ENCODE measurements at places on chromosomes 1 and 21.

GRCh38 chr1:77282866-77283539, 1.2 kb downstream of the AK5 start:
- peak; percentile 3 for DNase-seq

DNA sequence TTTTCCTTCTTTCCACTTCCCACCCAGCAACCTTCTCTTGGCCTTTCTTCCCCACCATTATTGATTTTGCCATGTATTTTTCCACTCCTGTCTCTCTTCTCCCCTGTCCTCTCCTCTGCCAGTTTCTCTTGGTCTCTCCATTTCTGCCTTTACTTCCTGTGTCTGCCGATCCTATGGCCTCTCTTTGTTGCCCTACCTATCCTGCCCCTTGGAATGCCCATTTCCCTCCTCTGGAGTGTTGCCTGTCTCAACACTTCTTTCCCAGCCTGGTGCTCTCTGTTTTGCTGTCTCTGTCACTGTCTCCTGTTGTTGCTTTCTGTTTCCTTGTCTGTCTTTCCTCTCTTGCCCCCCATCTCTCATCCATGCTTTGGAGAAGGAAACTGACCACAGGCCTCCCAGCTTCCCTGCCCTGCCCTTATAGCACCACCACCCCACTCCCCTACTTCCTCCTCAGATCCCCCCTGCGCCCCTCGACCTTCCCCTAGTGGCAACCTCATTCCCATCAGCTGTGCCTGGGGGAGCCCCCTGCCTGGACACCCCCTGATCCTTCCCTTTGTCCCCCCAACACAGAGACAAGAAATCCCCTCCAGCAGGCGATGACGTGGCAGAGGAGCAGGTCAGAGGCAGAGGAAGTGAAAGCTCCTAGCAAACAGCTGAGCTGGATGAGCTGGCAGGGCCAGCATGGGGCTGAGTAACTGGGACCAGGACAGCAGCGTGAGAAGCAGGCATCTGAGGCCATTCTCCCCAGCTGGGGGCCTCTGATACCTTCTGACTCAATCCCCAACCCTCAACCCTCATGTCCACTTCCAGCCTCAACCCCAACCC, 6.6 kb upstream of the ETV3L start:
- DNase-seq: peak; percentile 81

DNA sequence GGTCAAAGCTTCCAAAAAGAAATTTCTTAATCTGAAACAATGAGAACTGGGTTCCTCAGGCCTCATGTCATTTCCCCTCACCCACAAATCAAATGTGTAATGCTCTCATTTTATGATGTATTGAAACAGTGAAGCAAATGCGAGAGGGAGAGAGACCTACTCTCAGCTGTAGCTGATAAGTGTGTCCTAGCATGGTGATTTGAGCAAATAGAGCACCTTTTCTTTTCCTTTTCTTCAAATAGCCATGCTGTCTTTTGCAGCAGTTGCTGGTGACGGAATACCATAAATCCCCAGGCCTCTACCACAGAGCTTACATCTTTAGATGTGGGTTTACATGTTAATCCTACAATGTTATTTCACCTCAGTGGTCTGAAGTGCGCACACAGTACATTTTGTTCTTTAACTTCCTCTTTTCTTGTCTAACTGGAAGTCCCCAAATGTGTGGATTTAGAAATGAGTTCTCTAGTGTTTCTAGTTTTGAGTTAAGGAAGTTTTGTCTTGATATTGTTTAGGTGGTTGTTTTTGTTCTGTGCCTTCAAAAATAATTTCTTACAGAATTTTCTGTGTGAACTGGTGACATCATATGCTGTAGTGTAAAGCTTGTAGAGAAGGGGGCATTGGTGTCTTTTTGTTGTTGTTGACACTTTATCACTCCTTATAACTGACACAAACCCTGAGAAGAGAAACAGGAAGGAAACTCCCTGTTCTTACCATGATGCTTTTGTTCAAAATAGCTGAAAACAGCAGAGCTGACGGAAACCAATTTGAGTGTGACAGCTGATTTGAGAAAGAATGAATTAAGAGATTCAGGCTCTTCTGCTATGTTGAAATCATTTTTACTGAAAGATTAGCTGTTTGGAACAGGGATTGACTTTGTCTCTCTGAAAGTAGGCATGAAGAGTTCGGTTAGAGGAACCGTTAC, 12.2 kb downstream of the SMAP2 start:
- peak; percentile 49 for DNase-seq

- no peak for DNase-seq
Observed at GRCh38 chr1:231827337-231828105, 200.9 kb downstream of the DISC1 start.

DNA sequence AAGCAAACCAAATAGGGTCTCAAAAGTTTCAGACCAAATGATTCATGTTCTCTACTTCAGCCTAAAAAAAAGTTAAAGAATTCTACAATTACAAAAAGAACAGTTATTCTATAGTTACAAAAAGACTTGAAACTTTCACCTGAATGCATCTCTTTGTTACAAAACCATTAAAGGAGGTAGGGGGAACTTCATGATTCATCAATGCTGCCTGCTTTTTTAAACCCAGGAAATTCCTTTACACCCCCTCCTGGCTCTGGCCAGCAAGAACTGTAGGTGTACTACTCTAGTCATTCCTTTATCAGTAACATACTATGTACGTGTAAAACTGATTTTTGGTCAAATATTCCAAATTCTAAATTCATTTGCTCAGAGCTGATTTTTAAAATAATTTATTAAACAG, 5.0 kb downstream of the FAF1 start:
- no peak for DNase-seq

DNA sequence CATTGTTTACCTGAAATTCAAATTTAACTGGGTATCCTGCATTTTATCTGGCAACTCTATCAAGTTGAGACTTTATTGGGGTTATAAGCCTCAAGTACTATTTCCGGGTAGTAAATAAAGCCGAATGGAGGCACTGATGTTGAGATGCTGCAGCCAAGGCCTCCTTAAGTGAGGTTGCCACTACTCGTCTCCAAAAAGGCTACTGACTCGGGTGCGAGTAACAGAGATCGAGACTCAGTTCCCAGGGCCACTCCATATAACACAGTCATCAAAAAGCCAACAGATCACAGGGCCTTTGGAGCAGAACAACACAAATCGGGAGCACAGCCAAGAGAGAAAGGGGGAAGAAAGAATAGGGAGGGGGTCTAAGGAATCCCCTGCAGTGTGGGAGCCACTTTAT, 524 bp downstream of the COPA start:
- no peak for DNase-seq

DNA sequence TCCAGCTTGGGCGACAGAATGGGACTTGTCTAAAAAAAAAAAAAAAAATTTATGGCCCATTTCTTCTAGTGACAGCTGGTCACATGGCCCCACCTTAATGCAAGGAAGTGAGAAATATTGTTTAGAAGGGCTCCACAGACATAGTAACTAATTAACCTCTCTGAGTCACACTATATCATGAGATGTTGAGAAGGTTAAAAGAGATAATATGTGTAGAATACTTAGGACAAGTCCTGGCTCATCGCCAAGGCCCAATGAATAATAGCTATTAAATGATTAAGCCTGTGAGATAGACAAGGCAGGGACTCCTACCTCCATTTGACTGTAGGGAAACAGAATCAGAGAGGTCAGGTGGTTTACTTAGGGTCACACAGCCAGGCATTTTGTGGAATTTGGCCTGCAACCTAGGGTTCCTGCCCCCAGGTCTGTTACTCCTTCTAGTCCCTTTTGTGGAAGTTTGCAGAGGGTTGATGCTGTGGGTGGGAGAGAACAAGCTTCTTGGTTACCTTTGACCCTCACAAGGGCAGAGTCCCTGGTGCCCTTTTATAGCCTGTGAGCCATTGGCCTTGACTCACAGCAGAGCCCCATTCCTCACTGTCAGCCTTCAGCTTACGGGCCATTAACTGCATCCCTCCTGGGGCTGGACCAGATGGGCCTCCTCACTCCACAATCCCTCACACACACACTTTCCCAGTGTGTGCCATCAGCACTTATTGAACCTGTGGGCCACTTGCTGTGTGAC, 48.5 kb downstream of the OPRD1 start:
- DNase-seq: no peak

- no peak for DNase-seq
Observed at GRCh38 chr1:119179051-119179450, 38.6 kb upstream of the WARS2 start.

GRCh38 chr1:32012709-32013385, 821 bp upstream of the KHDRBS1 start:
- no peak for DNase-seq

DNA sequence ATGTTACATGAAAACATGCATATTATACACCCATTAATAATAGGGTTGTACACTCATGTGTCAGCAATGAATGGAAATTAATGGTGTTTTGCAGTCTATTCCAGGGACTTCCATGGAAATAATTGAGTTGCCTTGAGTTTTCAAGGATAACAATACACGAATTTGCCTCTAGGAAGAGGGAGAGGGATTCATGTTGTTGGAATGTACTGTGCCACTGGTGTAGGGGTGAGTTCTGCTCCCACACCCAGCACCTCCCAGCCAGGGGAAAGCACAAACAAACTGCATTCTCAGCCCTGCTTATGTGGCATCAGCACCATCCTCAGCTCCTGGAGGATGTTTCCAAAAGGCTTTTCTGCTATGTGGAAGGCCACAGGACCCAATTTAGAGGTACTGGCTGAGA, 57.8 kb downstream of the BCAR3 start:
- no peak for DNase-seq

GRCh38 chr1:70083519-70083918, 121.9 kb downstream of the LRRC40 start:
- no peak for DNase-seq

- DNase-seq: no peak
Observed at GRCh38 chr1:89305493-89305892, 32.8 kb upstream of the GBP5 start.

GRCh38 chr1:91809317-91809716, 76.6 kb downstream of the TGFBR3 start:
- DNase-seq: no peak

GRCh38 chr1:181430015-181430885, 53.1 kb upstream of the CACNA1E start:
- no peak for DNase-seq

DNA sequence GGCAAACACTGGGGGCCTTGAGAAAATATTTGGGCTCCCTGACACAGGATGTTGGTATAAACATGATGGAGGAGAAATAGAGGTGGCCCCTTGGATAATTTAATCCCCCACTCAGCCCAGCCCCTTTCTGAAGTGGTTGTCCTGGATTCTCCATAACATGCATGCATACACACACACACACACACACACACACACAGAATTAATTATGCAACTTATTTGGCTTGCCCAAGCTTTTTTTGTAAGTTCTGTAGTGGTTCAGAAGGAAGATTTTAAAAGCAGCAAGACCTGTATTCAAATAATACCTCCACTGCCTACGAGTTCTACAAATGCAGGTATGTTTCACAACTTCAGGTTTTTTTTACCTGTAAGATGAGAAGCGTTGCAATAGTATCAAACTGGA, 15.0 kb downstream of the ATF3 start:
- DNase-seq: no peak

DNA sequence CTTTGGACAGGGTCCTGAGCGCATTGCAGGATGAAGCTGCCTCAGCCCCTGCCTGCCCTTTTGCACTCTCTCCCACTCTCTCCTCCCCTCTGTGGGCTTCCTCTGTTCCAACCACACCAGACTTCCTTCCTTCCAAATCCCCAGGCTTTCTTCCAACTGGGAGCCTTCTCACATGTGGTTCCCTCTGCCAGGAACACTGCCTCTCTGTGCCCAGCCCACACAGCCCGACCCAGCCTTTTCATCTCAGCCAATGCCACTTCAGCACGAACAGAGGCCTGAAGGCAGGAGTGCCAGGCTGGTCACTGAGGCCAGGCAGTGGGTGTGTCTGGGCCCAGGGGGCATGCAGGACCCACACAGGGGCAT, 5.9 kb downstream of the SELENON start:
- DNase-seq: no peak

- no peak for DNase-seq
Observed at GRCh38 chr1:236163463-236164153, 21.3 kb downstream of the GPR137B start.

DNA sequence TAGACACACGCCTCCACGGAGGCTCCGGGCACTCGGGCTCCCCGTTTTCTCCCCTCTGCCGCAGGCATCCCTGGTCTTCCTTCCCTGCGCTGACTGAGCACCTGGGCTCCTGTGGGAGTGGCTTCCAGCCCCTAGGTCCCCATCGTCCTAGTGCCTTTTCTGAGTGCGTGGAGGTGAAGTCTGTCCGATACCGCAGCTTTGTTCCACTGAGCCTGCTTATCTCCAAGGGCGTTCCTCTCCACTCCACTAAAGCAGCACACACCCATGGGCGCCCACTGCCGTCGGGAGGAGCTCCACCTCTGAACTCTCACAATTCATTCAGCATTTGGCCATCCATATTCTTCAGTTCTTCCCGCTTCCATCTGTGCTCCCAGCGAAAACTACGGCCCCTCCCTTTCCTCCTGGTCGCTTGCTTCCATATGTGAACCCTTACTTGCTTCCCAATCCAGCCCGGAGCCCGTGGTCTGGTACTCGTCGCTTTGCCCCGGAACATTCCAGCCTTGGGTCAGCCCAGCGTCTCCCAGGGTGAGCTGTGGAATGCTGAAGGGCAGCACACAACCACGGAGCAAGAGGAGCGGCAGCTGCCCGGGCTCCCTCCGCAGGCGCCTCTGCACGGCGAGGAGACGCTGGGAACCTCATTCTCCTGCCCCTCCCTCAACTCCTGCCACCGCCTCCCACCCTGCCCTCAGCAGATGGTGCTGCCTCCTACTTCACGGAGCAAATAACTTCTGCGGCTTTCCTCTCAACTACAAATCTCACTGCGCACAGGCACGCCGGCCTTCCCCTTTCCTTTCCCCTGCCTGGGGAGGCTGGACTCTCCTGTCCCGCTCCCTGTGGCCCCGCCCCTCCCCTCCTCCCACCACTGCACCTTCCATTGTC, 27.5 kb downstream of the ATP8B2 start:
- DNase-seq: no peak

DNA sequence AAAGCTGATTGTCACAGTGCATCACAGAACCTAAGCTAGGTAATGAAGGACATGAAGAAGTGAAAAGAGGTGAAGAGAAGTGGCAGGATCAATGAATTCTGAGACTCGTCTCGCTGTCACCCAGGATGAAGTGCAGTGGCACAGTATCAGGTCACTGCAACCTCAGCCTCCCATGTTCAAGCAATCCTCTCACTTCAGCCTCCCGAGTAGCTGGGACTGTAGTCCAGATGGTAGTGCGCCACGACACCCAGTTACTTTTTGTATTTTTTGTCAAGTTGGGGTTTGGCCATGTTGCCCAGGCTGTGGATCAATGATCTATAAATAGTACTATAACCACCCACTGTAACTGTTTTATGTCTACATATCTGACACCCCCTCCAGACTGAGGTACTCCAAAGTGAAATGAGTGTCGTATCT, 33.1 kb downstream of the PTP4A2 start:
- no peak for DNase-seq

GRCh38 chr1:248805876-248806275, 19.8 kb downstream of the SH3BP5L start:
- no peak for DNase-seq

All from CD4-positive, alpha-beta T cell (primary cell).